ENCODE measurements at places on chromosomes 11 and 22.
A peak's percentile ranks its signal among the peaks of the same experiment; 100 is the strongest.

DNA sequence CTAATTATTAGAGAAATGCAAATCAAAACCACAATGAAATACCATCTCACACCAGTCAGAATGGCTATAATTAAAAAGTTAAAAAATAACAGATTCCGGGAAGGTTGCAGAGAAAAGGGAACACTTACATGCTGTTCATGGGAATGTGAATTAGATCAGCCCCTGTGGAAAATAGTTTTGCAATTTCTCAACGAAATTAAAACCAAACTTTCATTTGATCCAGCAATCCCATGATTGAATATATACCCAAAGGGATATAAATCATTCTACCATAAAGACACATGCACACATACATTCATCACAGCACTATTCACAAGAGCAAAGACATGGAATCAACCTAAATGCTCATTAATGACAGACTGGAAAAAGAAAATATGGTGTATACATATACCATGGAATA is 32.5 kb downstream of the NOX4 start:
- DNase-seq, result no peak

- DNase-seq, result no peak
These were observed 43.4 kb downstream of the CPT1A start for GRCh38 chr11:68798221-68798813.

GRCh38 chr11:125171974-125172373 is 7.4 kb downstream of the PKNOX2 start:
- no peak for DNase-seq

DNA sequence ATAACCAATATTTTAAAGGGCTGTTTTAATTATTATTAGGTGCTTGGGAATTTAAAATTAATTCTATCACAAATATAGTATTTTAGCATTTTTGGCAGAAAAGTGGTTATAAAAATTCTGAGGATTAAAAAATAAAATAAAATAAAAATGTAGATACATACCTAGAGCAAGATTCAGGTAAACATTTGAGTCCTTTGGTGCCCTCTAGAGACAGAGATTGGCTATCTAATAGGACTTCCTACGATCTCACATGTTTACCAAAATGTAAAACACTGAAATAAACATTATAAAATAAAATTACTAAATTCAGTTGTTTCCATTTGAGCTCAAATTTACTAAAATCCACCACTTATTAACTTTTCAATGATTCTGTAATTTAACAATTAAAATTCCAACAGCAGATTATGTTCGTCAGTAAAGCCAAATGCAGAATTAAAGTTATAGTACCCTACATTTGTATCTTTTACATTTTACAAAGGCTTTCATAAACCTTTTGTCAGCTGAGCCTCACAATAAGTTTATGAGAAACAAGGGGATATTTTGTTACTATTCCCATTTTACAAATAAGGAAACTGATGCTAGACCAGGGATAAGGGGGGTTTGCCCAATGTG is 27.7 kb downstream of the SLC36A4 start:
- peak; percentile 27 for DNase-seq

DNA sequence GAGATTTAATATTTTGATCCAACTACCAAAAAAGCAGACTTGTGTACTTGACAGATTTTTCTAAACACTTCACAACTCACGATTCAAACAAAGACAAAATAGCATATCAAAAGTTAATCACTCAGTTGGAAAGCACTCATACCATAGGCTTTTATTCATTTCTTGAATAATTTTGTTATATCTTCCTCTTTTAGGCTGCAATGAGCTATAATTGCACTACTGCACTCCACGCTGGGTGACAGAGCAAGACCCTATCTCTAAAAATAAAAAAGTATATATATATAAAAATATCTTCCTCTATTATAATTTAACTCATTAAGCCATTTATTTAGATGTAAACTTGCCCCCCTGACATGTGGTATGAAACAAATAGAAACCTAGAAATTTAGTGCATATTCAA is 19.9 kb downstream of the SC5D start:
- DNase-seq, result no peak

DNA sequence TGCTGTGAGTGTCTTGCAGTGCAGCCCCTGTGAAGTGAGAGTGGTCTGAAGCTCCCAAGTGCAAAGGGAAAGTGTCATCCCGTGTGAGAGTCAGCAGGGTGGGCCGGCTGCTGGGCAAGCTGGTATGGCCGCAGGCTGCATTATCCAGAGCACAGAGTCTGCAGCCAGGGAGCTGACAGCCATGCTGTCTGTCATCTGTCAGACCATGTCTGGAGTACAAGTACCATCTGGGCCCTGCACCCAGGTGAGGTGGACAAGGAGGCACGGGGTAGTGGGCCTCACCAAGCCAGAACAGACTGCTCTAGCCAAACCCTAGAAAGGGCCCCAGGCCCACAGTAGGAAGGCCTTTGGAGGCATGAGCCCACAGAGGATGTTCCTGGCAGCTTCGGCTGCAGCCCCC is 20.2 kb downstream of the LMO1 start:
- DNase-seq, result no peak

DNA sequence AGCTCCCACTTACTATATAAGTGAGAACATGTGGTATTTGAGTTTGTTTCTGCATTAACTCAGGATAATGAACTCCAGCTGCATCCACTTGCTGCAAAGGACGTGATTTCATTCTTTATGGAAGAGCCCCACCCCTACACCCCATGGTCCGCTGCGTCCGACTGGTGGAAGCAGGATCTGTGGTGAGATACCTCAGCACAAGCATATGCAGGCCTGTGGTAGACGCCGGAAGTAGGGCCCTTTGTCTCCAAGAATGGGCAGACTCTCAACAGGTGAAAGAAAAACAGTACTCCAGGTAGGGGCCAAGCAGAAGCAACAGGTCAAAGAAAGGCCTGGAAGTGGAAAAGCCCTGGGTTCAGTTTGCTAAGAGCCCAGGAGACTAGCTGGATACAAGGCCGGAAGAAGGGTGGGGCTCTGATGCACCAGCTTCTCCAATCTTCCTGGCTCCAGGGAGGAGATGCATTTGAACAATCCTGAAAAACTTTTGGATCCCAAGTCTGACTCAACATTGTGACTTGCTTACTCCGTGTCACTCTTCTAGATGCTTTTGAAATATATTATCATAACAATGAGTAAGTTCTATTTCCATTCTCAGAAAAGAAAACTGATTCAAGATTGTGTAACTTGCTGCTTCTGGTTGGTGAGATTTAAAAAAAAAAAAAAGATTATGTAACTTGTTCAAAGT is 30.4 kb downstream of the NEAT1 start:
- peak; percentile 52 for DNase-seq

- peak; percentile 85 for DNase-seq
These were observed 4.7 kb downstream of the TCIRG1 start for GRCh38 chr11:68043349-68044144.

DNA sequence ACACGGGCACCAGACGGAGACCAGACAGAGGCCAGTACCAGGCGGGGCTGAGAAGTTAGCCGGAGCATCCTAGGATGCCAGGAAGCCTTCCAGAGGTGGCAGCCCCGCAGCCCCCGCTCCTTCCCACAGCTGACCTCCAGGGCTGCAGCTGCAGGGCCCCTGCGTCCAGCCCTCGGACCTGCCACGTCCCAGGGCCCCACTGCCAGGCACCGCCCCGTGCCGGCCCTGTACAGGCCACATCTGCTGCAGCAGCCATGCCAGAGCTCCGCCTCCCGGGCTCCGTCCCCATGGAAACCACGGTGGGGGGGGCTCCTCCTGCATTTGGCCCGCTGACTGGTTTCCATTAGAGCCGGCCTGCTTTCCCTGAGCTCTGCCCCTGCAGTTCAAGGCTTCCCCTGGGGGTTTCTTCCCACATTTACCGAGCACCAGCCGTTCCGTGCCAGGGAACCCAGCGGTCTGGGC is 62.5 kb upstream of the PPARA start:
- no peak for DNase-seq

- DNase-seq, result no peak
These were observed 716.4 kb downstream of the KCNA4 start for GRCh38 chr11:29300420-29300819.

DNA sequence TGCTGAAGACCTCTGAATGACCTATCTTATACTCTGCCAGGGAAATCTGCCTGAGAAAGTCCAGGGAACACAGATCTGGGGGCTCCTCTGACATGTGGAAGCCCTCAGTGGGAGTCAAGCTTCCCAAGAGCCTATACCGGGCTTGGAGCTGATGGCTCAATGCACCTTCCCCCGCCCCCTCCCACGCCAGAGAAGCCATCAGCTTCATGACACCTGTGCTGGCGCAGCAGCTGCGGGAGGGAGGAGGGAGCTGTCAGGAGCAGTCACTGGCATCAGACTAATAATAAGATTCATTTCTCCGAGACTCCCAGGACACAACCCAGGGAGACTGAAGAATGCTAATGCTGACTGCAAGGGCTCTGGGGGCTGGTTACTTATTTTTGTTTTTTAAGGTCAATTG is 47.8 kb downstream of the SPATA19 start:
- DNase-seq, result no peak

GRCh38 chr22:36236388-36237319 is 2.7 kb downstream of the APOL2 start:
- no peak for DNase-seq

GRCh38 chr11:7969756-7970646 is 4.8 kb upstream of the NLRP10 start:
- DNase-seq, result no peak

GRCh38 chr11:113173126-113173525 is 141.3 kb upstream of the TTC12 start:
- DNase-seq, result no peak

- DNase-seq, result no peak
These were observed 29.9 kb downstream of the RELT start for GRCh38 chr11:73406131-73406530.

DNA sequence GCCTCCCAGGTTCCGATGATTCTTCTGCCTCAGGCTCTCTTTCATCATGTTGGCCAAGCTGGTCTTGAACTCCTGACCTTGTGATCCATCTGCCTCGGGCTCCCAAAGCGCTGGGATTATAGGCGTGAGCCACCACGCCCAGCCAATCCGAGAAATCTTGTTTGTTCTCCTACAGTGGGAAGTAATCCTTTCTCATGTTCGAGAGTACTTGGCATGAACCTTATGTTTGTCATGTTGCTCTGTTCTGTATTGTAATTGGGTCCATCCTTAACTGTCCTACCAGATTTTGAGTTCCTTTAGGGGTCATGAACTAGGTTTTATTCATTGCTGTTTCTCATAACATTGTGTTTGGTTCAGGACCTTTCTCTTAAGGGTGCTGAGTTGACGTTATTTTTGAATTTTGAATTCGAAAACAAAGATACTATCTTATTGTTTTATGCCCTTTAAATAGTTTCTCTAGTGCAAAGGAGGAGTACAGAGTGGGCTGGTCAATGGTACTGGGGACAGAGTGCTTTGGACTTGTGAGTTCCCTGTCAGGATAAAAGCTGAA is 113.4 kb upstream of the RRM1 start:
- no peak for DNase-seq

- DNase-seq, result no peak
These were observed 129.3 kb downstream of the FBXO7 start for GRCh38 chr22:32603651-32604540.

GRCh38 chr11:45902452-45903380 is 4.4 kb downstream of the FREY1 start:
- no peak for DNase-seq

DNA sequence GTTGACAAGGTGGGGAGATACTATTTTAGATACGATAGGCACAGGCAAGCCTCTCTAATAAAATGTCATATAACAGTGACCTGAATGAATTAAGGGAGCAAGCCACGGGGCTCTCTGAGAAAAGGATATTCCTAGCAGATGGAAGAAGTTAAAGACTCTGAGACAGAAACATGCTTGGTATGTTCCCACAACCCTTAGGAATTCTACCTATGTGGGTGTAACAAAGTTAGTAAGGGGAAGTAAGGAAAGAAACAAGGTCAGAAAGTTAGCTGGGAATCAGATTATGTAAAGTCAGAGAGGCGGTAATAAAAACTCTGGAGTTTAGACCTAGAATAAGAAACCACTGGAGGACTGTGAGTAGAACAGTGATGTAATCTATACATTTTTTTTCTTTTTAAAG is 59.7 kb upstream of the GDPD4 start:
- DNase-seq, result no peak

GRCh38 chr11:35005141-35005780 is 88.8 kb downstream of the PDHX start:
- DNase-seq, result no peak

DNA sequence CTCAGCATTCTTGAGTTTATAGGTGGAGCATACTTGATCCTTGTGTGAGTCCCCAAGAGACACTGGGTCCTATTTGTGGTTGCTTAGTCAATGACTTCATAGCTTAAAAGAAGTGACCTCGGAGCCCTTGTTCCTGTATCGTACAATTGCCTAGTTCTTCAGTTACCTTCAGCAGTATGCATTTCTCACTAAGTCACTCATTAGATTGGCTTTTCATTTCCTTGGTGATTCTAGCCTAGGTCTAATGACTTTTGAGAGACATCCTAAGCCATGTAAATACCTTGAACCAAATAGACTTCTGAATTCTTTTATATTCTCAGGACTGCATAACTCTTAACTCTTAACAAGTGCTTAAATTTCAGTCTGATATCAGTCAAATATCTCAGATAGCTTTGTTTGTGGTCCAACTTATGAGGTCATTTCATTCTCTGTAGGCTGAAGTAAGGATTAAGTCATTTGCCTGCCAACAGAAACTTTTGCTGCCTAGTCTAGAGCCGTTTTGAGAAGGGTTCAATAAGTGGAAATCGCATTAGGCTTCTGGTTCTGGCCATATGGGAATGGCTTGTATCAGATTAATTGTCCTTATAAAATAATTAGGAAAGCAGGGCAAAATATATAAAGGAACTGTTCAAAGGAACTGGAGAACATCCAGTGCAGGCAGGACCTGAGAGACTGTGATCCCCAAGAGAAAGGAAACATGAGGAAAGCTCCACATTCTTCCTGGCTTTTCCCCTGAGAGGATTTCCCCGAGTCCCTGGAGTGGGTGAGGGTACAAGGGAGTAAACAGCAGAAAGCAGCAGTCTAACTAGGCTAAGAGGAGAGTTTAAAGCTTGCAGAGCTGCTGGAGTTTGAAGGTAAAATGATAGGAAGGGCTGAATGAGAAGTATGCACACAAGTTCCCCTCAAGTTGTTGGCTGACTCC is 39.9 kb downstream of the TRAF6 start:
- DNase-seq, result no peak

GRCh38 chr11:110565357-110566336 is 135.9 kb downstream of the FDX1 start:
- peak; percentile 91 for DNase-seq

- DNase-seq, result no peak
These were observed 949 bp downstream of the MMP11 start for GRCh38 chr22:23773483-23774113.

GRCh38 chr11:73508243-73509176 is 89.4 kb downstream of the FAM168A start:
- no peak for DNase-seq
